ENCODE measurements at places on chromosomes 3 and 15.

GRCh38 chr15:25175033-25175788 is 220.4 kb downstream of the SNRPN start:
- peak; percentile 11 for DNase-seq

DNA sequence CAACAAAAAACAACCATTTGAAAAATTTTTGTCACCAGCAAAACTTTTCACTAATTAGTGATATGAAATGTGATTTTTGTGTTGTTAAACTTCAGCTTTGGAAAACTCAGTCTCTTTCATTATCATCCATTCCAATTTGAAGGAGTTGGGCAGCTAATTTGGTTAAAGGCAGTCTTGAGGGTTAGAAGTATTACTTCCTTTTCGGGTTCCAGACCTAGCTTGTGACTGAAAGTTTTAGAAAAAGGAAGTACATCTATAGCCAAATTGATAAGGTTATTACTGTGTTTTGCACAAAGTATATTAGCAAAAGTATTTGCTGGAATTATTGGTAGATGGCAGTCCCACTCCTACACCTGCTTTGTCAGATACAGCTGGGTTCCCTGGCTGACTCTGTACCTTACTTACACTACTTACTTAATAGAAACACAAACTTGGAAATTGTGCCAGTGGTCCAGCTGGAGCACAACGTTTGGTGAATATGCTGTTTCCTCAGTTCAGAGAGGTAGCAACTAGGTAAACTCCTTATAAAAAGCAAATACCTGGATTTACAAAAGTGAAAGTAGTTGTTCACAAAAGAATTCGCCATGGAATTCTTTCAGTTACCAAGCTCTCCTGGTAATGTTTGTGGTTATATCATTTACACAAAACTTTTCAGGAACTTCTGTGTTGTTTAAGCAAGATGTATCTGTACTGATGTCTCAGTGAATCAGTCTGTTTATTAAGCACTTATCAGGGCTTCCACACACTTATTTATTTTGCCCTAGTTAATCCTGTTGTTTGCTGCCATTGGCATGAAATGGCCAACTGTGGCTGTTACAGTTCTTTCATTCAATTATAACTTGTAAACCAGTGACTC is 31.6 kb downstream of the TIPARP start:
- DNase-seq: no peak

GRCh38 chr15:34951993-34952392 is 17.5 kb downstream of the AQR start:
- no peak for DNase-seq

GRCh38 chr3:152968388-152969024 is 133.6 kb downstream of the P2RY1 start:
- no peak for DNase-seq

DNA sequence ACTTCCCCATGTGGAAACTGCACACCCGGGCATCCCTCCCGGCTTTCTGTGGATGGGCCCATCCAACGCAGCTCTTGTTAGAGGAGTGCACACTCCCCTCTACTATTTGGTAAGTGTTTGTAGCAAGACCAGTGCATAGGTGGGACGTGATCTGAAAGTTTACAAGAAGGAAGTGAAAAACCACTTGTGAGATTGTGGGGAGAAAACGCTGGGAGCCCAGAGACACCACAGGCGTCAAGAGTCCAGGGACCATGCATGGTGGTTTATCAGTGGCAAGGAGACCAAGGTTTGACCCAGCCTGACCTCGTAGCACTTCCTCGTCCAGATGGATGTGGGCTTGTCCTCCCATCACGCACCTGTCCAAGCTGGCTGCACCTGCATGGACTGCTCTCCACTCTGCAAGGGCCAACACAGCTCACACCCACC is 51.6 kb downstream of the ATP10A start:
- DNase-seq: no peak

DNA sequence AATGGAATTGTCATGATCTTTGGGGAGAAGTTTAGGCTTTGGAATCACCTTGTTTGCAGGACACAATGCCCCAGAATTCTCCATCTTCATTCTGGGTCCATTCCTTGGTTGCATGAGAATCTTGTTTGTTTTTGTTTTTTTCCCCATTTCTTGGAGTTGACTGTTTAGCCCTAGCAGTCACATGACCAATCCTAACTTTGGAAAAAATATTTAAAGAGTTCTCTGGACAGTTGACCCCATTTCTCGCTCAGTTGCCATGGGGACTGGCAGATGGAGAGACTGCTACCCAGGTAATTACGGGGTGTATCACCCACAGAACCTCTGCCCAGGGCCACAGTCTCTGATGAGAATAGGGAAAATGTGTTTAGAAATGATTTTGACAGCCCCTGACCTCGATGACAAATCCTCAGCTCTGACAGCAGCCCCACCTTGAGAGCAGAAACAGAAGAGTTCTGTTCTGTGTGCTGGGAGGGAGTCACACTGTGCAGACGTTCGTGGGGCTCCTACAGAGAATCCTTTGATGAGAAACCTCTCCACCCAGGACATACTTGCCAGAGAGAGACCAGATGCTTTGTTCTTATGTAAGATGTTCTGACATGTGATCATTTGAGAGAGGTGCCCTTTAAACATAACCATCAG is 57.7 kb downstream of the IL16 start:
- no peak for DNase-seq

GRCh38 chr15:61327019-61327631 is 98.0 kb upstream of the RORA start:
- no peak for DNase-seq

DNA sequence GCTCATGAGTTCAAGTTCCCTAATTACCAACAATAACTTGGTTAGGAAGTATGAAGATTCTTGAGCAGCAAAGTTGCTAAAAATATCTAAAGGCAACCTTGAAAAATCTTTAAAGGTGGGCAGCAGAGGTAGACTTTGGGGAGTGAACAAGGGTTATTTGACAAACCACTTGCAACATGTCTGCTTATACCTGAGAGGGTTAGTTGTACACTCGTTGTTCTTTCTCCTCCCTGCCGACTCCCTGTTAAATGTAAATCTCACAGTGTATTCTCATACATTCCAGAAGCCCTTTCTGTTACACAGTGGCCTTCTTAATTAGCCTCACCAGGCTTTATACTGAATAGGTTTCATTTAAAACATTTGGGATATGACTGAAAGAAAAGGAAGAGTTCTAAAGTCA is 121.7 kb downstream of the ARNT2 start:
- no peak for DNase-seq

DNA sequence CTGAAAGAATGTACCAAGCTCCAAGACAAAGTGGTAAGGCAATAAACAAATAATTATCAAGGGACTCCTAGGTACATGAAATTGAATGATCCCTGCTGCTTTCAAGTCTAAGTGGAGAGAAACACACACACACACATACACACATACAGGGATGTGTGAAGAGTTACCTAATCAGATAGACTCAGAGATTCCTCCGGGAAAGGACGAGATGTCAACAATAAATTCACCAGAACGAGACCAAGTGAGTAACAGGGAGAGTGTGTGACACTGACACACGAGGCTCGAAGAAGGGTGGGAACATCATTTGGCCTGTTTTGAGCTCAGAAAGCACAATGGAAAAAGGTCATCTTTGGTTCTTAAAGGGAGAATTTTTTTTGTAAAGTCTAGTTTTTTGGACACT is 13.4 kb downstream of the LRIG1 start:
- no peak for DNase-seq
